ENCODE measurements at places on chromosomes 7 and 10. TPM values are rescaled to one million over a fixed set of nuclear protein-coding genes. Genes with fewer than 3 reads are reported as not detected.

GRCh38 chr7:81445462-81445861, 324.4 kb downstream of the HGF start:
- H3K27me3 ChIP-seq = no peaks in the 10 kb centered on the region
- H3K4me3 ChIP-seq = no peak overlapping the region
- no peak for DNase-seq
- H3K27ac ChIP-seq = no peak overlapping the region

DNA sequence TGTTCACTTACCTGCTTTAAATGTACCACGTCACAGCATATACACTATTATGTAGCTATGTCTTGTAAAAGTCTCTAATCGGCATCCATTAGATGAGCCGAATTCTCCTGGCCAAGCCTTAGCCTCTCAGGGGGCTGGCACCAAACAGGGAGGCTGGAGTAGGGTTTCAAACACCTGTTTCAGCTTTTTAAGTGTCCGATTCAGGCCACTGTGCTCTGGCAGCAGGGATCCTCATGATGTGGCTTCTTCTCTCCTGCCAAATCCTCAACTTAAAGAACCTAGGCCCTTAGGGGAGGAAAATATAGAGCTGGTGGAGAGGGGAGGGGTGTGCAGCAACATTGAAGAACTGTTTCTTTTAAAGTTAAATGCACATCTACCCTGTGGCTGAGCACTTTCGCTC, 68.5 kb upstream of the NFKB2 start:
- H3K4me3 ChIP-seq = no peak overlapping the region
- H3K27me3 ChIP-seq = no peaks in the 10 kb centered on the region
- DNase-seq = no peak
- H3K4me1 ChIP-seq = peaks cover 7% of the 10 kb centered on the region
- H3K36me3 ChIP-seq = no peaks in the 10 kb centered on the region

DNA sequence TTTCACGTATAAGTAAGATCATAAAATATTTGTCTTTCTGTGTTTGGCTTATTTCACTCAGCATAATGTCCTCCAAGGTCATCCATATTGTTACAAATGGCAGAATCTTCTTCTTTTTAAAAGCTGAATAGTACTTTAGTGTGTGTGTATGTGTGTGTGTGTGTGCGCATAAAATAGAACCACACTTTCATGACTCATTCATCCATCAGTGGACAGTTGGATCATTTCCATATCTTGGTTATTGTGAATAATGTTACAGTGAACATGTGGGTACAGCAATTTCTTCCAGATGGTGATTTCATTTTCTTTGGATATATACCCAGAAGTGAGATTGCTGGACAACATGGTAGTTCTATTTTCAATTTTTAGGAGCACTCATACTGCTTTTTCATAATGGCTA, 622.4 kb downstream of the NRG3 start:
- H3K4me3 ChIP-seq = no peak overlapping the region
- H3K4me1 ChIP-seq = no peaks in the 10 kb centered on the region
- no peaks in the 10 kb centered on the region for H3K36me3 ChIP-seq
- no peak for DNase-seq

DNA sequence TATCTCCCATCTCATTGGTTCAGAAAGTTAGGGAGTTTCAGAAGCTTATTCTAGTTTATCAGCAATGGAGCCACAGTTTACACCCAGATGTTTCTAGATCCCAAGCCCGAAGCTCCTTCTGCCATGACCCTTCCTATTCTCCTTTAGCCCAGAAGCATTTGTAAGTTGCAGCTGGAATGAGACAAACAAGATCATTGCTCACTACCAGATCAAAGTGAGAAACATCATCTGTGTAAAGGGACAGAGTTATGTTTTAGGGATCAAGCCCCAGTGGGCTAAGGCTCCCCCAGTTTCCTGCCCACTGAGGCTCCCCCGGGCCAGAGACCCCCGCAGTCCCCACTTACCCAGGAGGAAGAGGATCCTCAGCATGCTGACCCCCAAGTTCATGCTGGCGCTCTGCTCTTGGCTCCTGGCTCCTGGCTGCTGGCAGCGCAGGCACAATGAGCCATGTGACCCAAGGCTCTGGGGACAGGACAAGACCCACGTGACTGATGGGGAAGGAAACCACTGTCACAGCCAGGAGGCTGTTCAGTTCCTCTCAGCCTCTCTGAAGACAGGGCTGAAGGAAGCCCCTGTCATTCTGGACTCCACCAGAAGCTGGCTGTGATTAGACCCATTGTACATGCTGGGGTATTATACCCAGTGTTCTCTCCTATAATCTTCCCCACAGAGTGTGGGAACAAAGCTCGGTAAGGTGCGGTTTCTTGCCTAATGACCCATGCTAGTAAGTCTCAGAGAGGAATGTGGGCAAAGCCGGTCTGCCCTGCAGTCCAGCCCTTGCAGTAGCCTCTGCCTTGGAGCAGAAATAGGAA, at the start of gene TMEM273:
TMEM273 (minus strand) TSS at position 442 of the 812 bp plus-strand sequence; CDS start at position 387, 55 bp downstream.
- DNase-seq = no peak
- H3K27me3 ChIP-seq = no peaks in the 10 kb centered on the region

The SLC4A2 gene
- 107 TPM for polyA plus RNA-seq

The CYP2C19 gene
- polyA plus RNA-seq = 26.9 TPM

The CLDN3 gene
- polyA plus RNA-seq = 167 TPM

The NPSR1 gene
- polyA plus RNA-seq = 0.16 TPM
